ENCODE measurements at places on chromosomes 5 and 9.
A peak's percentile ranks its signal among the peaks of the same experiment; 100 is the strongest.

- DNase-seq: no peak
These were observed 17.1 kb upstream of the SYNPO start for GRCh38 chr5:150623152-150623877.

DNA sequence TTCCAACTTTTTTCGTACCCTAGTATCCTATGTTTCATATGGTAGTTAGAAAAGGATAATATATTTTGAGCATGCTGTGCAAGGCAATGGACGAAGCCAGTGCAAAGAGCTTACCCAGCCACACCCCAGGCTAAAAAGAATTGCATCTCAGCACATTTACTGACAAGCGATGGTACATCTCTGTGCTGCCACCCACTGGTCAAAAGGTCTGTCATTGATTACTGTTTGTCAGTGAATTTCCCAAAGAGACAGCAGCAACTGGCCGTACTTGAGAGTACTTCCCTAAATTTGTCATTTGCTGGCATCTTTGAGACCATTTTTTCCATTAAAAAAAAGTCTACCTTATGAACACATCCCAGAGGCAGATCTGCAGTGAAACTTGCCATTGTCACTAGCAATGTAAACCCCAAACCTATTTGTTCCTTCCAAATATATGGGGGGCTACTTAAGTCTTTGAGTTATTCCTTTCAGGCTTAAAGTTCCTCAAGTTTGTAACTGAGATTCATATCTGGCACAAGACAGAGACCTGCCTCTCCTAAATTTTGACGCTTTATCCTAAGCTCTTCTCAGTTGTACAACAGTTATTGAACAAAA is 184.3 kb downstream of the CTNND2 start:
- peak; percentile 43 for DNase-seq

GRCh38 chr5:174155281-174155680 is 109.8 kb downstream of the NSG2 start:
- DNase-seq: no peak

DNA sequence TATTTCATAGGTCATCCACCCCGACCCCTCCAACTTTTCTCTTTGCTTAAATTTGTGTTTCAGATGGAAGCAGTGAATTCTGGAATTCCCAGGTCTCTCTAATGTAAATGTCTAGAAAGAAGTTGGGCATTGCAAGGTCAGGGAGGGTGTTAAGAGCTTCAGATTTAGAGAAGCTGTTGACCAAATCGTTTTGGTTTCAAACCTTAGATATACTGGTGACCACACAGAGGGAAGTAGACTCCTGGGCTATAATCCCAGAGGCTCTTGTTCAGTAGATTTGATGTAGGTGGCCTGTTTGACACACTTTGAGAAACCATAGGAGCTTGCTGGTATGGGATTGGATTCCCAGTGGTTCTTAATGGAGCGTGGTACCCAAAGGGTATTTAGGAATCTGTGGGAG is 137.3 kb upstream of the KLF9 start:
- DNase-seq: no peak

- DNase-seq: no peak
These were observed 81.7 kb downstream of the PDE8B start for GRCh38 chr5:77292026-77292757.

DNA sequence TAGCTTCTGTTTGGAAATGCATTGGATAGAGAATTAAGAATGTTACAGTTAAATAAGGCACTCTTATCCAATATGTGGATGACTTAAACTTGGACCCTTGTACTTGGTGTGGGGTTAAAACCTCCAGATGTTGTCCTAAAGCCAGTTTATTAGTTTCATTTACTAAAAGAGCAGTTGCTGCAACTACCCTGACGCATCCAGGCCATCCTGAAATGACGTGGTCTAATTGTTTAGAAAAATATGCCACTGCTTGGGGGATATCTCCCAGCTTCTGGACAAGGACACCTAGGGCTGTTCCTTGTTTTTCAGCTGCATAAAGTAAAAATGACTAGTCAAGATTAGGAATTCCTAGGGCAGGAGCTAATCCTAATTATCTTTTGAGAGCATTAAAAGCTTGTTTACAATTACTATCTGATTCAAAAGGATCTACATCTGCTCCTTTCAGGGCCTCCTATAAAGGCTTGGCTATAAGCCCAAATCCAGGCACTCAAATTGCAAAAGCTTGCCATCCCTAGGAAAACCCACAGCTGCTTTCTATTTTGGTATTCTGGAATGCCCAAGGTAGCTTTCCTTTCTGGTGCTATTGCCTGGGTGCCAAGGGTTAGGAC is 45.7 kb upstream of the SLCO4C1 start:
- peak; percentile 81 for DNase-seq

- DNase-seq: no peak
These were observed 33.7 kb downstream of the TGFBR1 start for GRCh38 chr9:99138424-99139284.

- DNase-seq: no peak
These were observed 177.8 kb upstream of the PCSK5 start for GRCh38 chr9:75712700-75713099.

GRCh38 chr5:148387325-148387724 is 3.6 kb downstream of the FBXO38 start:
- no peak for DNase-seq

GRCh38 chr9:121538221-121538620 is 38.6 kb upstream of the GGTA1 start:
- DNase-seq: no peak

GRCh38 chr9:16257604-16258003 is 612.9 kb downstream of the BNC2 start:
- DNase-seq: no peak

Measured in NCI-H1105 (cell line).